Left ventricle myocardium inferior (tissue), 1 donor: ENCODE measurements at places on chromosomes 6 and 20. TPM values are rescaled to one million over a fixed set of nuclear protein-coding genes. Genes with fewer than 3 reads are reported as not detected.

DNA sequence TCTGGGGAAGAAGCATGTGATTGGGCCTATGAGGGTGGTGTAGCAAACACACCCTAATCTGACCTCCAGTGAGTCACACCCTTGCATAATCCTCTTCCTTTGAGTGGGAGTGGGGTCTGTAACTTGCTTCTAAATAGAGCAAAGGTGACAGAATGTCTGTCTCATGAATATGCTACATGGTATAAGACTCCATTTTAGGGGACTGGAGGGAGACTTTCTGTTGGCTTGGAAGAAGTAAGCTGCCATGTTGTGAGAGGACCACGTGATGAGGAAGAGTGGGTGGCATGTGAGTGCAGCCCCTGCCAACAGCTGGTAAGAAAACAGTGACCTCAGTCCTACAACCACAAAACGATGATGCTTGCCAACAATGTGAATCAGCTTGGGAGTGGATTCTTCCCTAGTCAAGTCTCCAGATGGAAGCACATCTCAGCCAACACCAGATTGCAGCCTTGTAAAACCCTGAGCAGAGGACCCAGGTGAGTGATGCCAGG is 3.7 kb downstream of the AK9 start:
- no peak for DNase-seq
- no peaks in the 10 kb centered on the region for H3K27me3 ChIP-seq
- peak overlapping the region; percentile 24 for H3K27ac ChIP-seq

GRCh38 chr6:157535340-157536222 is 154.6 kb downstream of the ZDHHC14 start:
- H3K4me1 ChIP-seq = peaks cover 48% of the 10 kb centered on the region
- no peaks in the 10 kb centered on the region for H3K36me3 ChIP-seq
- H3K4me3 ChIP-seq = no peak overlapping the region
- H3K27ac ChIP-seq = peak overlapping the region; percentile 14
- no peak for DNase-seq

GRCh38 chr6:158487495-158487894 is 72.4 kb upstream of the TMEM181 start:
- H3K27me3 ChIP-seq = no peaks in the 10 kb centered on the region
- H3K27ac ChIP-seq = no peak overlapping the region
- no peak for DNase-seq
- H3K36me3 ChIP-seq = peaks cover 18% of the 10 kb centered on the region
- H3K4me1 ChIP-seq = no peaks in the 10 kb centered on the region
- H3K4me3 ChIP-seq = no peak overlapping the region

- peak overlapping the region; percentile 79 for H3K27ac ChIP-seq
- no peaks in the 10 kb centered on the region for H3K27me3 ChIP-seq
- H3K36me3 ChIP-seq = peaks cover 71% of the 10 kb centered on the region
- DNase-seq = no peak
- peaks cover 33% of the 10 kb centered on the region for H3K4me1 ChIP-seq
These were observed 69.2 kb upstream of the PTGIS start for GRCh38 chr20:49637046-49637637.

DNA sequence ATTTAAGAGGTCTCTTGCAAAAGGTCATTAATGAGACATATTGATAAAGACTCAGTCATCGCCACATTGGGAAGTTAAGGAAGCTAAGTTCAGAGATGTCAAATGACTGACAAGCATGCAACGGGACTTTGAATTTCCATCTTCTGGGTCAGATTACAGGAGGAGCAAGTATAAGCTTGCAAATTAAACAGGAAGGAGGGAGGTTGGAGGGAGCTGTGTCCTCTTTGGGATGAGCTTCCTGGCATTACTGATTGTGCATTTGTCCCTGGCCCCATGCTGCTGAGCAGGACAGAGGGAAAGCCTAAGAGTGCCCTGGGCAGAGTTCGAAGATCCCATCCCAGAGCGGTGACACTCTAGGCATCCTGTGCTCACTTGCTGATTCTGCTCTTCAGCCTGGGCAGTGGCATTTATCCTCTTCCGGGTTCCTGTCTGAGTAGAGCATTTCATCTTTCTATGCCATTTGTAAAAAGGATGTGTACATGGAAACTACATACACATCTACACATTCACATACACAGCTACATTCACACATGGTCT is 40.5 kb downstream of the SLC22A1 start:
- no peaks in the 10 kb centered on the region for H3K4me1 ChIP-seq
- H3K4me3 ChIP-seq = no peak overlapping the region
- peaks cover 29% of the 10 kb centered on the region for H3K27me3 ChIP-seq
- no peak for DNase-seq
- no peak overlapping the region for H3K27ac ChIP-seq

- no peak overlapping the region for H3K4me3 ChIP-seq
- H3K4me1 ChIP-seq = no peaks in the 10 kb centered on the region
- no peaks in the 10 kb centered on the region for H3K36me3 ChIP-seq
- no peaks in the 10 kb centered on the region for H3K27me3 ChIP-seq
- H3K27ac ChIP-seq = no peak overlapping the region
These were observed 196.5 kb upstream of the OPRM1 start for GRCh38 chr6:153842491-153842890.

DNA sequence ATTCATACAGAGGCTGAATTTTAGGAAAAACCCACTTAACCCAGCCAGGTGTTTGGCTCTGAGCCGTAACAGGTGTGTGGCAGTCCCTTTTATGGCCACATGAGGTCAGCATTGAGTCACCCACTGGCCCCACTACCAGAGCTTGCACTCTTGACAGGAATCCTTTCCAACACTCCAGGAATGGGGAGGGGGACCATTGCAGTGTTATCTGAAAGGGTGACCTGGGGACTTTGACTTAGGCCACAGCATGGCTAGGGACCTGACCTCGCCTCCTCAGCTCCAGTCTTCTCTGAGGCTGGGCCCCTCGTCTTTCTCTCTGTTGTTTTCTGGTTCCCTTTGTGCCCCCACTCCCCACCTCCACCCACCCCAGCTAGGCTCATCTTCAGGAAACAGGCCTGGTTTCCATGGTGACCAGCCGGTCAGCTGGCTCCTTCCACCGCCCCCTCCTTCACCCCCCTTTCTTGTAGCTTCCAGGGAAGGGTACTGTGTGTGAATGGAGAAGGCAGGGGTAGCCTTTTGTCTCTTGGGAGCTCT is 2.1 kb upstream of the TMEM151B start:
- no peak overlapping the region for H3K4me3 ChIP-seq
- H3K27me3 ChIP-seq = peaks cover 52% of the 10 kb centered on the region
- no peaks in the 10 kb centered on the region for H3K36me3 ChIP-seq
- no peak for DNase-seq

DNA sequence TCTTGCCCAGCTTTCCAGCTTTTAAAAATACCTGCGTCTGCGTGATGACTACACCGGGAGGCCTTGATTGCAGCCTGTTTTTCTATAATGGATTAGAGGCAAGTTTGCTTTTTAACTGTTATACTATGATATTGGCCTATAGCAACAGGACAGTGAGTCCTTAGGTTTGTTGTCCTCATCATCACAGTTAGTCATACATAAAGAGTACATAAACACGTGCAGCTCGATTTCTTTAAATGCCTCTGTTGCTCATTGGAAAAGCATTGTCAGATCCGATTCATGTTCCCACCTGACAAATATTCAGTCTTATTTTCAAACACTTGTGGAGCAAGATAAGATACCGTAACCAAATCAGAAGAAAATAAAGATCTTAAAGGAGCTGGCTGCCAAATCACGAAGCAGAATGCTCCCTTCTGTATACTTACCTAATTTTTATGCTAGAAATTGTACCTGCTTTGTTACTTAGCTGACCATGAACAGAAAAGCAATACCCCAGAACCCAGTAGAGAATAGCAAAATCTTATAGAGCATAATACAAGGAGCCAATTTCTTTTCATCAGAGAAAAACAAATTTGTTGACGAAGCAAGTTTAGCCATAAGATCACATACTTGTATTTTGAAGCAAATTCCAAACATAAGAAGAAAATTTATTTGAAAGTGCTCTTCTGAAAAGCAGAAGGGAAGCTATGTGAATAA is 100.4 kb downstream of the TMEM200A start:
- DNase-seq = no peak
- H3K4me3 ChIP-seq = no peak overlapping the region
- no peaks in the 10 kb centered on the region for H3K36me3 ChIP-seq
- no peaks in the 10 kb centered on the region for H3K4me1 ChIP-seq
- H3K27me3 ChIP-seq = no peaks in the 10 kb centered on the region
- H3K27ac ChIP-seq = no peak overlapping the region

DNA sequence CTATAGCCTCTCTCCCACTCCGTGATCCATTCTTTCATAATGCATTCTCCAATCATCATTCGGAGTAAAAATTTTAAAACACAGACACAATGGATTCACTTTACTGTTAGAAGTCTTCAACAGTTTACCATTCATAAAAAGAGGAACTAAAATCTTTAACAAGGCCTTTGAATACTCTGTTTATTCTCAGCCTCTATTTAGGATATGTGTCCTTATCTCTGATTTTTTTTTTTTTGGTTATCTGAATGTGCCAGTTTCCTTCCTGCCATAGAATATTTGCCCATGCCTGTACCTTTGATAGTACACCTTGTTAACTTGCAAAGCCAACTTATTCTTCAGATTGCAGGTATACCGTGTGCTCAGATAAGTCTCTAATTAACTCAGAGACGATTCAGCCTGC is 11.1 kb downstream of the CRISP1 start:
- H3K4me1 ChIP-seq = no peaks in the 10 kb centered on the region
- DNase-seq = no peak
- H3K27me3 ChIP-seq = peaks cover 16% of the 10 kb centered on the region
- H3K4me3 ChIP-seq = no peak overlapping the region
- no peak overlapping the region for H3K27ac ChIP-seq

DNA sequence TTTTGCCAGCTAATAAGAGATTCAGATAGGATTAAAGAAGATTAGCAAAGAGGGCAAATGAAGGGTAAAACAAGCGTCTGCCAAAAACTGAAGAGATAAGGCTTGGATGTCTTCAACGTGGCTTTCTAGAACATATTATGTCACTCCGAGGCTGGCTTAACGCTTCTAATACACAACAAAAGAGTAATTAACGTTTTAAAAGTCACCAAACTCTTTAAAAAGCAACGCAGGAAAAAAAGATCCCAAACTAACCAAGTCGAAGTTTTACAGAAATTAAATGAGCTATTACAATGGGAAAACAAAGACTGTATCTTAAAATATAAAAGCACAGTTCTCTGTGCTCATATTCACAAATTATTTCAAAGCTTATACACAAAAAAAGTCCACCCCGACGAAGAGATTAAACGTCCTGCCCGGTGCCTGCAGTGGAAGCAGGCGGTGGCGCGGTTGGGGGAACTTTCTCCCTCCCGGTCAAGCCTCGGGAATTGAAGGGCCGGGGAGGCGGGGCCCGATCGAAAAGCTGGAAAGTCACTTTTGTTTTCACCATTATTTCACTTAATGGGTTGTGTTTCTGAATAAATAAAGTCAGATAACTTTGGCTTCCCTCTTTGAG is 1.2 kb downstream of the MAK start:
- no peaks in the 10 kb centered on the region for H3K36me3 ChIP-seq
- H3K27ac ChIP-seq = peak overlapping the region; percentile 34
- DNase-seq = peak; percentile 36
- peak overlapping the region; percentile 76 for H3K4me3 ChIP-seq
- H3K4me1 ChIP-seq = peaks cover 21% of the 10 kb centered on the region

The NEU1 gene
- total RNA-seq = 26.0 TPM

The PACSIN1 gene
- total RNA-seq = 15.2 TPM

The SAPCD1 gene
- not detected for total RNA-seq

The JPH2 gene
- total RNA-seq = 151 TPM
